Psoas muscle (tissue), 8 donors: ENCODE measurements at places on chromosomes 6 and 20. TPM values are rescaled to one million over a fixed set of nuclear protein-coding genes. Genes with fewer than 3 reads are reported as not detected.

The SLC52A3 gene
- polyA plus RNA-seq: 0.43 TPM

- DNase-seq: no peak
Measured at GRCh38 chr6:10303608-10304506, 111.0 kb downstream of the TFAP2A start.

- DNase-seq: no peak
Measured at GRCh38 chr20:42113236-42113635, 495.1 kb upstream of the CHD6 start.

DNA sequence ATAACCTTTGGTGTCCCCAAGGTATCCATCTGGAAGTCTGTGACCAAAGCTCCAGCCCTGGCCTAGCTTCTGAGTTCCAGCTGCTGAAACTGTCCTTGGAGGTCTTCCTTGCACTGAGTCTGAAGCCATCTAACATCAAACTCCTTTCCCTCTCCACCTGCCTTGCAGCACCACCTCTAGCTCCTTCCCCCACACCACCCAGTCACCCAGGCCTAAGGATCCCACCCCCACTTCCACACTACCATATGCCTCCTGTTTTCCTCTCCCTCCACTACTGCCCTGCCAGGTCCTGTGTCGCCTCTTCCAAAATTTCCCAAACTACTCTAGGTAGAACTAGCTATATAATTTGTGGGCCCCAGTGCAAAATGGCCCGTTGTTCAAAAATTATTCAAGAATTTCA lies 10.8 kb upstream of the MATN4 start:
- no peak for DNase-seq
